ENCODE measurements at places on chromosomes 11 and 22.
A peak's percentile ranks its signal among the peaks of the same experiment; 100 is the strongest.

DNA sequence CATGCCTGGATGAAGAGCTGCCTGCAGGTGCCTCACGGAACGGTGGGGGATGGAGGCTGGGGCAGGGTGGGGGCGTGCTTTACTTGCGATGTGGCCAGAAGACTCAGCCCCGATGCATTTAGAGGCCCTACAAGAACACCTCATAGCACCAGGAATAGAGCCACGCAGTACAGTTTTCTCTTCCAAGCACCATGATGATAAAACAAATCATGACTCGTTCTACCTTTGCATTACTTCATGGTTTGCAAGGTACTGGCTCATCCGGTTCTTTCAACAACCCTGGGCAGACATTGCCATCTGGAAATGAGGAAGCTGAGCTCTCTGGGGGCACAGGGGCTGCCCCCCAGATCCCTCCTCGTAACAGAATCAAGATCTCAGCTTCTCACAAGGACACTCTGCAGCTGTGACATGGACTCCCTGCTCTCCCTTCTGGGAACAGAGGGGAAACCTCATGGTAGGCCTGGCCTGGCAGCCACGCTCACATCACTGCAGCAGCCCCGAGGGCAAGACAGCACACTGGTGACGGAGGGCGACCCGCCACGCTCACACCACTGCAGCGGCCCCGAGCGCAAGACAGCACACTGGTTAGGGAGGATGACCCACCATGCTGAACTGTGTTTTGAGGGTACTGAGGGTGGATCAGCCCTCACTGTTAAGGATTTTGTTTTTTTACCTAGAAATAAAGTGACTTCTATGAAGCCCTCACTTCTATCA, 46.9 kb downstream of the PHF21B start:
- DNase-seq, result no peak

DNA sequence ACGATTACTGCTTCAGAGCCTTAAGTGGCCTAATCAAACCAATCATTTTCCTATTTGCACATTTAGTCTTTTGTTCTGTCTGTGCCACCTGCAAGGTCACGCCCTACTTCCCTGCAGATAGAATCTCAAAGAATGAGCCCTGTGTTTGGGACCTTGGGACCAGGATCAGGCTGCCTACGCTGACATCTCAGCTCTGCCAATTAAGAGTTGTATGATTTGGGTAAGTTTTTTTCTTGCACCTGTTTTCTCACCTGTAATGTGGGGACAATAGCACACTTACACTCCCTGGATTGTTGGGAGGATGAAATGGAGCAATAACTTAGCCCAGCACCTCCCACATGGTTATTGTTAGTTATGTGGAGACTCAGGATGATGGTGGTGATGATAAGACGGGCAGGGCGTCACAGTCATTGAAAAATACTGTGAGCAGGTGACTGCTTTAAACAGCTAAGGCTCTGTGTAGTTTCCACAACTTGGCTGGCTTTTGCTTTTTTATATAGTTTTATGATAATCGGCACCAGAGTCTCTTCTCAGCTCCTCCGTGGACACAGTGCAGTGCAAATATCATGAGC, 155.0 kb downstream of the ADAMTS15 start:
- no peak for DNase-seq

- DNase-seq, result no peak
These were observed 81.0 kb upstream of the SCUBE2 start for GRCh38 chr11:9172389-9172788.

- DNase-seq, result no peak
These were observed 173.3 kb downstream of the TBC1D22A start for GRCh38 chr22:46935506-46936377.

DNA sequence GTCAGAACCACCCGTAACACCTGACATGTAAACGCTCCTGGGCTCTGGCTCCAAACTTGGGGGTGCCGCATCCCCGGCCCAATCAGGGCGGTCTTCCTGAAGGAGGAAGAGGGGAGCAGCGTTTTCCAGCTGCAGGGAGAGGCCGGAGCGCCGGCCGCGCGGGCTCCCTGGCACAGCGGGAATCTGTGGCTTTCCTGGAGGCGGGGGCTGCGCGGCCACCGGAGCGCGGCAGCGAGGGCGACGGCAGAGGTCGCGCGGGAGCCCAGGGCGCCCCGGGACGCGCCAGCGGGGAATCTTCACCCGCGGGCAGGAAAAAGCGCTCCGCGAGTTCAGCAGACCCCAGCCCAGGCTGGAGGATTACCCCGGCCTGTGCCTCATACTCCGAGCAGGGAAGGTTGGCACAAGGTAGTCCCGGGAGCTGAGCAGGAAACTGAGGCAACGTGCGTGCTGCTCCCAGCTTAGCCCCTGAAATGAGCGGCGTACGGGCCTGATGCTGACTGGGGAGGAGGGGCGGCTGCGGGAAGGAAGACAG, 600 bp upstream of the ESAM start:
- DNase-seq, result no peak

DNA sequence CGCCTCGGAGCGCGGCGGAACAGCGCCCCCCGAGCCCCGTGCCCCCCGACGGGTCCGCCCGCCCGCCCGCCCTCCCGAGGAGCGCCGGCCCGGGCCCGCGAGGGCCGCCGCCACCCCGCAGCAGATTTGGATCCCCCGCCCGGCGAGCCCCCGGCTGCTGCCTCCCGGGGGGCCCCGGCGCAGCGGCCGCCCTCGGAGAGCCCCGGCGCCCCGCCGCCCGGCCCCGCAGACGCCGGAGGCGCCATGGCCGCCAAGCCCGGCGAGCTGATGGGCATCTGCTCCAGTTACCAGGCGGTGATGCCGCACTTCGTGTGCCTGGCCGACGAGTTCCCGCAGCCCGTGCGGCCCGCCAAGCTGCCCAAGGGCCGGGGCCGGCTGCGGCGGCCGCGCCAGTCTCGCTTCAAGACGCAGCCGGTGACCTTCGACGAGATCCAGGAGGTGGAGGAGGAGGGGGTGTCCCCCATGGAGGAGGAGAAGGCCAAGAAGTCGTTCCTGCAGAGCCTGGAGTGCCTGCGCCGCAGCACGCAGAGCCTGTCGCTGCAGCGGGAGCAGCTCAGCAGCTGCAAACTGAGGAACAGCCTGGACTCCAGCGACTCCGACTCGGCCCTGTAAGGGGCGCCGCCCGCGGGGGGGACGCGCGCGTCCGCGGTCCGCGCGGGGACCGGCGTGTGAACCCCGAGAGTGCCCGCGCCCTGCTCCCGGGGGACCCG, 380 bp downstream of the C11orf96 start:
- DNase-seq, result no peak

DNA sequence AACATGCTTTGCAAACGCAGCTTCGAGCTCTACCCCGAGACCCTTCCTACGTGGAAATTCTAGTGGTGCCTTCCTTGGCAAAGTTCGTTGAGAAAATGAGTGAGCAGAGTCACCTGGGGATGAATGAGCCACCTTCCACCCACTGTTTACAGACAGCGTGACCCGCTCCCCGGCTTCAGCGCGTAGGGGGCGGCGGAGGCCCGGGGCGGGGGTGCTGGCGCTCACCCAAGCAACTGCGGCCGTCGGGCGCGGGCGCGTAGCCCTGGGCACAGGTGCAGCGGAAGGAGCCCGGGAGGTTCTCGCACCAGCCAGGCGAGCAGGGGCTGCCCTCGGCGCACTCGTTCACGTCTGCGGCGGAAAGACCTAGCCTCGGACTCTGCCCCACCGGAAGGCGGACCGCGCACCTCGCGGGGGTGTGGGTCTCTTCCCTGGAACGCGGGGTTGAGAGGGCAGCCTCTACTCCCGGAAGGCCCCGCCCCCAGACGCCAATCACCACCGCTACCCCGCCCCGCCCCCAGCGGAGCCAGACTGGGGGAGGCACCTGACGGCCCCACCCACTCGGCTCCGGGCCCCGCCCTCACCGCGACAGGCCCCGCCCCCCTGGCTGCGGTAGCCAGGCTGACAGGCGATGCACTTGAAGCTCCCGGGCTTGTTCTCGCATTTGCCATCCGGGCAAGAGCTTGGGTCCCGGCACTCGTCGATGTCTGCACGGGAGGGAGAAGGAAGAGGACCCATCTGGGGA, 11.8 kb downstream of the LTBP3 start:
- DNase-seq, result peak; percentile 92

DNA sequence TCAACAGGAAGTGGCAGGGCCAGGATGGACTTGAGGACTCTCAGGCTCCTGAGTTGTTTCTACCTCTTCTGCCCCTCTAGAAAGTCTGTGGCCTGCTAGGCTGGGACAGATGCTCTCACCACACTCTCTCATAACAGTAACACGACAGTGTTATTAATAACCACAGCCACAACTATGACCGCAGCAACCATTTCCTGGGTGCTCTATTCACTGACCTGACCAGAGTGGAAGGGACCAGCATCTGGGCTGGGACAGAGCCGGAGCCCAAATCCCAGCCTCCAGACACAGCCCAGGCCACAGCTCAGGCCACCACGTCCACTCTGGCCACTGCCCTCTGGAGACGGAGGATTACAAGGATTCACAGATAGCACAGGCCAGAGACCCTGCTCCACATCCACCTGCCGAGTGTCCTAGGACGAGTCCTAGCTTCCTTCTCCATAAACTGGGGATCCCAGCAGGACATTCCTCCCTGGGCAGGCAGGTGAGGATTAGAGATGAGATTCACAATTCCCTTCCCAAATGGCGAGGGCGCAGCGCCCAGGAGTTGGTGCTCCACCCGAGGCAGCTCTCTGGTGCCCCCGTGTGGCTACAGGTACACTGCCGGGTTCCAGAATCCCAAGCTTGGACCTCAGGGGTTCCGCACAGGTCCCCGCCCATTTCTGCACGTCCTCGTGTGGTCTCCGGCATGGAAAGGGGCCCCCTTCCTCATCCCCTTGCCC, 7.1 kb downstream of the PNPLA5 start:
- DNase-seq, result peak; percentile 44

DNA sequence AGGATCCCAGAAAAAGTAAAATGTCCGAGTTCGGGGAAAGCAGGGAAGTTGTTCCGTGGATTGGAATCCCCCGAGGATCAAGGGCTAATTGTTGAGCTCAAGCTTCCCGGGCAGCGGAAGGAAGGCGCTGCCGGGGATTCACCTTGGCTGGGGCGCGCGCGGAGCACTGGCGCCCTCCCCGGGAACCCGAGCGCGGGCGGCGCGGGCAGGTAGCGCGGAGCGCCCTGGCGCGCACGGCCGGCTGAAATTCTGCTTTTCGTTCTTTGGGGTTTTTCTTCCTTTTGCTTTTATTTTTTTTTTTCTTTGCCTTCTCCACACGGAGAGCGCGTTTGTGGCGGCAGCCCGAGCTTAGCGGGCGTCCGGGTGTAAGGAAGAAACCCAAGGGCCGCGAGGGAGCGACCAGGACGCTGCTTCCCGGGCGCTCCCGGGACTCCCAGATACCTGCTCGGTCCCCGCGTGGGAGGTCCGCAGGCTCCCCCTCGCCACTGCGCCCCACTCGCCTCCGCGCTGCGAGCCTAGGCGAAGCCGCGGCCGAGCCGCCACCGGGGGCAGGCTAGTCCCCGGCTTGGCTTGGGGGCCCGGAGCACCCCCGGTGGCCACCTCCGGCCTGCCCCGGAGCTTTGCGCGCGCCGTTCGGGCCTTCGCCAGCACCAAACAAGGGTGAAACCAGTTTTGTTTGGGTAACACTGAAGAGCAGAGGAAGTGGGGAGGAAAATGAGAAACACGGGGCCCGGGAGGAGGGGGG, 4.8 kb upstream of the IGF2 start:
- DNase-seq, result no peak

GRCh38 chr11:10080138-10080537, 213.9 kb downstream of the SBF2 start:
- no peak for DNase-seq

GRCh38 chr11:2769409-2770095, 69.8 kb upstream of the KCNQ1OT1 start:
- DNase-seq, result no peak

DNA sequence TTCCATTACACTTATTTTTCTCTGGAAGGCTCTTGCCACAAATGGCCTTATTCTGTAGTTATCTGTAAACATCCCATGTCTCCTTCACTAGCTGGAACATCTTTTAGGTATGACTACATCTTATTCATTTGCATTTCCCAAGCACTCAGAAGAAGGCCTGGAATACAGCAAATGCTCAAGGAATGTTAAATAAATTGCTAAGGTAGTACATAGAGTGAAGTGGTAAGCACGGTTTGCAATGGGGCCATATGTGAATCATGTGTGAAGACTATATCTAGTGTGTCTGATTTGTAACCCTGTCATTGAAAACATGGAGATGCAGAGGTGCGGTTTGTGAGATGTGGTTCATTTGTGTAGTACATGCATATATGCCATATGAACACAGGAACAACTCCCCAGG, 33.5 kb downstream of the GDPD4 start:
- no peak for DNase-seq

GRCh38 chr22:24119476-24119875, 61.8 kb upstream of the SUSD2 start:
- DNase-seq, result no peak

DNA sequence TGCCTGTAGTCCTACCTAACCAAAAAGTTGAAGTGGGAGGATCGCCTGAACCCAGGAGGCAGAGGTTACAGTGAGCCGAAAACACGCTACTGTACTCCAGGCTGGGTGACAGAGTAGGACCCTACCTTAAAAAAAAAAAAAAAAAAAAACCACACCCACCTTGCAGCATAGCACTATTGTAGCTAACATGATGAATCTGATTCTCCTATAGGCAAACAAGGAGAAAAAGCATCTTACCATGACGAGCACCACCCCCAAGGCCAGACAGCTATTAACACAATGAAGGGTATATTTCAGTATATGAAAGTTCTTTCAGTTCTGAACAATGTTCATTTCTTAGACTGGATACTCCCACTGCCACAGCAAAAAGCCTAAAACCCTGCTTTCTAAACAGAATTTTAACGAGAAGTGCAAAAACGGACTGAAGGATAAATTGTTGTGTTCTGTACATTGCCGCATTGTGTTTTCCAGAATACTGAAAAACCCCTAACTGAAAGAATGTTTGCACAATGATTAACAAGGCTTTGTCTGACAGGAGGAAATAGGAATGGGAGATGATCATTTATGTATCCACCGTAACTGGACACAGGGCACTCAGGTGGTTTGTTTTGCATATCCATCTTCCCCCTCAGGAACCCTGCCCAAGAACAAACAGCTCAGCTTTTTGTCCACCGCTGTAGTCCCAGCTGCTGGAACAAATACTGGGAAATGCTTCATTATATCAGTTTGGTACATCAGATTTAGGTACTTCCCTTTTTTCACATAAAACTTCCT, 8.9 kb downstream of the PISD start:
- no peak for DNase-seq

DNA sequence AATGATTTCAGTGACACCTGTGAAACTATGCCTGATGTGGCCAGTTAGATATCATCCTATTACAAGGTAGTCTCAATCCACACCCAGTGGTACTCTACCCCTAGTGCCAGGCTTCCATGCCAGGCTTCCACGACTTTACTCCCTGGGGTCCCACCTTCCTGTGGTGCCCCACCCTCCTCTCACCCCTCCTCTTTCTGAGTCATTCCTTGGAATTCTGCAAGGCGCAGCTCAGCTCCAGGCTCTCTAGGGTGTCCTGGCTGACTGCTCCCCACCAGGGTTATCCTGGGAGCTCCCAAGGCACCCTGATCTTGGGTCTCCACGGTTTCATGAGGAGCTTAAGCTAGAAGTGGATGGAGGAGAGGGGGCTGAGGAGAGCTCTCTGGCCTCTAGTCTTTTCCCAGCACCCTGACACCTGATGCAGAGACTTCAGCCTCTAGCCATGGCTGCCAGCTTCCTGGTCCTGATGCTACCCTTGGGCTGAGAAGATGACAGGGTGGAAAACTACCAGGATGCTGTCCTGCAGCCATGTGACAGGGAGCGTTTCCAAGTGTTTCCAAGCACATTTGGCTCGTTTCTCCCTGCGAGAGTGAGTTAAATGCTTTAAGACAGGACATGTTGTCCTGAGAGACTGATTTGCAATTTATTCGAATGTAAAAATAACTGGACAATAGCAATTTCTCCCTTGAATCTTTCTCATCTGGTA, 1461.2 kb downstream of the TBC1D22A start:
- no peak for DNase-seq

- DNase-seq, result no peak
These were observed 61.4 kb upstream of the MTMR2 start for GRCh38 chr11:95985174-95985808.
